ENCODE measurements at places on chromosomes 5 and 9.

GRCh38 chr5:149256451-149256850 is 15.2 kb upstream of the AFAP1L1 start:
- no peak for DNase-seq

- DNase-seq, result no peak
Measured at GRCh38 chr9:133405508-133406438, 12.0 kb downstream of the REXO4 start.

DNA sequence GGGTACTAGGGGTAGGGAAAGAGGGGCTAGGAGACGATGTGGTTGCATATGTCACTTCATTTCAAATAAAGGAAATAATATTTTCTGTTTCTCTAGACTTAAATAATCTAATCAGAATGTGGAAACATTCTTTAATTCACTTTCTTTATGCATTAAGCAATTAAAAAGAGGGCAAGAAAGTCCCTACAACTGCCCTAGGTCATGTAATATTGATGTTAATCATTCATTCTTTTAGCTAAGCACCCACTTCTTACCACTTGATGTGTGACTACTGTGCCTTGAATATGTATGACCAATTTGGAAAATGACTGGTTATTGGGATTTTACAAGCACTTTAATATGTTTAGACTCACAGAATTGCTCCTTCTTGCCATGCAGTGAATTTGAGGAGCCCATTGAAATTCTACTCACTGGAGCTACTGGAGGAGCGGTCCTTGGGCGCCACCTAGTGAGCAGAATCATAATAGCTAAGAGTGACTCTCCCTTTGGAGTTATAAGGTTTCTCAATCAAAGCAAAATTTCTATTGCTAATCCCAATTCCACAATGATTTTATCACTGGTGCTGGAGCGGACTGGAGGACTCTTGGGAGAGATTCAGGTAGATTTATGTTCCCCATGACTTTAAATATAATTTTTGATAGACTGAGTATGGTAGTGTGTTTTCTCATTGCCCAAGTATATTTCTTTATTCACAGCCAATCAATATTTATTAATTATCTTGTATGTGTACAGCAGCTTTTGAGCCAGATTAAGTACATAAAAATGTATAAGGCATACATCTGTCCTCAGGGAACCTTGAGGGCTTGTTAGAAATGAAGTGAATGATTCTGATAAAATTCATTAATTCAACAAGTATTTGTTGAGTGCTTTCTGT is 225.1 kb downstream of the ADGRV1 start:
- DNase-seq, result peak; percentile 11

DNA sequence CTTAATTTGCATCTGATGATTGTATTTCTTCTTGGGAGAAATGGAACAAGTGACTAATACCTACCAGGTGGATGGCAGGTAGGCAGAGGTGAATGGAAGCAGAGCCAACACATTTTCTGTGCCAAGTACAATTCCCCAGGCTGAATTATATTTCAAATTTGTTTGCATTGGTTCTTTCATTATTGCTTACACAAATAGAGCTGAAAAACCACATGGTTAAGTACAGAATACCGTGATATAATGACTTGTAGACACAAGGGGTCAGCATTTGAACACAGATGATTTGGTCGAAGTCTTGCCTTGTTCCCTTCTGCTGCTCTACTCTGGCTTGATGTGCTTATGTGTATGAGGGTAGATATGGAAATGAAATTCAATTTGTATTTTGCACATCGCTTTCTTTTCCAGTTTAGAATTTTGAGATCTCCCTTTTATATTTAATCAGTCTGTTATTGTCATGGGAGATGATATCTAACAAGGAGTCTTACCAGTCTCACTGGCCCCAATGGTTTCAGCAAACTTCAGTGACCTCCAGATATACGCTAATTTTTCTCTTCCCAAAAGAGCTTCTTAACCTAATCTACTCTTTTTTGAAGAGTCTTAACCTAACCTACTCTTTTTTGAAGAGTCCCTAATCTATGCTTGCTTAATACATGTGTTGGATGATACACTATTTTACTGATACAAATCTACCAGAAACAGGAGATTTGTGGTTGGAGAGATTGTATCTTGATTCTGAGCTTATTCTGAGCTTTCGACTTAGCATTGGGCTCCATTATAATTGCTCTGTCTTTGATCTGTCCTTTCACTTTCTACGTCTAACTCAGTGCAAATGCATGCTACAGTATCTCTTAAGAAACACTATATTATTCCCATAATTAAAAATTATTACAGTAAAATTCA is 88.1 kb downstream of the PCSK1 start:
- DNase-seq, result no peak

DNA sequence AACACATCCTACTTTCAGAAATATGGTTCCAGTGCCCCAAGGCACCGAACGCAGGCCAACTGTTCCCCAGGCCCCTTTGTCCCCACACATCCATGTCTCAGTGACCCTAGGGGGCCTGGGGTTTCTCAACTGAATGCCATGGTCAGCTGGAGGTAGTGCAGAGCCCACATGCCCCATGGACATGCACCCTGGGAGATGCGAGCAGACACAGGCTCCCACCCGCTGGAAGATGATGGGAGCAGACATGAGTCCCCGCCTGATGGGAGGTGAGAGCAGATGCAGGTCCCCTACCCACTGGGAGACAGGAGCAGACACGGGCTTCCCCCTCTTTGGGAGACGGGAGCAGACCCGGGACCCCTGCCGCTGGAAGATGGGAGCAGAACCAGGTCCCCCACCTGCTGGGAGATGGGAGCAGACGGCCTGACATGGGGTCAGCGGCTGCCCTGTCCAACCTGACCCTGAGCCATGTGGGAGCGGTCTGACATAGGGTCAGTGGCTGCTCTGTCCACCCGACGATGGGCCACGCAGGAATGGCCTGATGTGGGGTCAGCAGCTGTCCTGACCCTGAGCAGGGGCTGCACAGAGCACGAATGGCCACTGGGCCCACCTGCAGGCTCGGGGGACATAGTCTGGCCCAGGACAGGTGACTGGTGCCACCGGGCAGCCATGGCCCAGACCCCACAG is 18.4 kb downstream of the ZDHHC11B start:
- DNase-seq, result no peak

DNA sequence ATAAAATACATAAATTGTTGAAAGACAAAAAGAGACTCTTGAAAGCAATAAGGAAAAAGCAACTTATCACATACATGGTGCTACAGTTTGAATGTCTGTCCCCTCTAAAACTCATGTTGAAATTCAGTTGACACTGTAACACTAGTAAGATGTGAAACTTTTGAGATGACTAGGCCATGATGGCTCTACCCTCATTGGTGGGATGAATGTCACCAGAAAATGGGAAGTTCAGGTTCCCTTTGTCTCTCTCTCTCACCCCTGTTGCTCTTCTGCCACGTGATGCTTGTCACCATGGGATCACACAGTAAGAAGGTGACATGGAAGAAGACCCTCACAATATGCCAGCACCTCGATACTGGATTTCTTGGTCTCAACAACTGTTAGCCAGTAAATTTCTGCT is 50.3 kb upstream of the SPTLC1 start:
- no peak for DNase-seq

GRCh38 chr5:161001604-161002003 is 149.6 kb upstream of the ATP10B start:
- DNase-seq, result no peak

GRCh38 chr5:19001539-19001938 is 986.5 kb downstream of the CDH18 start:
- no peak for DNase-seq

GRCh38 chr9:15873573-15874177 is 320.8 kb downstream of the CCDC171 start:
- no peak for DNase-seq

DNA sequence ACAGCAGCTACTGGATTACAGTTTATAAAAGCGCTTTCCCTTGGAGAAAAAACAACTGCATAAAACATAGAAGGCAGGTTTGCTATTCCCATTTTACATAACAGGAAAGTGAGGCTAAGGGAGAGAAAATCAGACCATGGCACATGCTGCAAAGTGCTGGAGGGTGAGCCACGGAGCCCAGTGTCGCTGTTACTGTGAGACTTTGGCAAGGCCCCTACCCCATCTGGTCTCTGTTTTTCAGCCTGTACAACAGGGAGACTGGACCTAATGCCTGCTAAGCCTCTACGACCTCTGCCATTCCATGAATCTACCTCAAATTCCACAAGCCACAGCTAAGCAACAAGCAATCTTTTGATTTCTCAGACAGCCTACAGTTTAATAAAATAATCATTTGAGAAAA is 139.2 kb downstream of the GABBR2 start:
- no peak for DNase-seq

- DNase-seq, result no peak
Measured at GRCh38 chr9:81264516-81264915, 424.8 kb downstream of the TLE1 start.

- no peak for DNase-seq
Measured at GRCh38 chr5:77960305-77960704, 184.2 kb upstream of the TBCA start.

- no peak for DNase-seq
Measured at GRCh38 chr9:69834056-69834455, 13.4 kb downstream of the CFAP95 start.

GRCh38 chr5:169272731-169273427 is 28.1 kb downstream of the SLIT3 start:
- DNase-seq, result no peak

DNA sequence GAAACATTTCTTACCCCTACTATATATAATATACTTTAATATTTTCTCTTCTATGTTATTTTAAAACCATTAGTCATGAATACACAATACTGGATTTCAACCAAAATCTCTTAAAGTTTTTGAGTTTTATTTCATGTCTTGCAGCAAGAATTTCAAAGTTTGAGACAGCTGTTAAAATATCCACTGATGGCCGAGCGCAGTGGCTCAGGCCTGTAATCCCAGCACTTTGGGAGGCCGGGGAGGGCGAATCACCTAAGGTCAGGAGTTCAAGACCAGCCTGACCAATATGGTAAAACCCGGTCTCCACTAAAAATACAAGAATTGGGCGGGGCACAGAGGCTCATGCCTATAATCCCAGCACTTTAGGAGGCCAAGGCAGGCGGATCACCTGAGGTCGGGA is 59.7 kb upstream of the DAPK1 start:
- no peak for DNase-seq

GRCh38 chr9:90827181-90827871 is 25.7 kb downstream of the SYK start:
- DNase-seq, result no peak

- no peak for DNase-seq
Measured at GRCh38 chr5:99102073-99102697, 173.4 kb upstream of the CHD1 start.

DNA sequence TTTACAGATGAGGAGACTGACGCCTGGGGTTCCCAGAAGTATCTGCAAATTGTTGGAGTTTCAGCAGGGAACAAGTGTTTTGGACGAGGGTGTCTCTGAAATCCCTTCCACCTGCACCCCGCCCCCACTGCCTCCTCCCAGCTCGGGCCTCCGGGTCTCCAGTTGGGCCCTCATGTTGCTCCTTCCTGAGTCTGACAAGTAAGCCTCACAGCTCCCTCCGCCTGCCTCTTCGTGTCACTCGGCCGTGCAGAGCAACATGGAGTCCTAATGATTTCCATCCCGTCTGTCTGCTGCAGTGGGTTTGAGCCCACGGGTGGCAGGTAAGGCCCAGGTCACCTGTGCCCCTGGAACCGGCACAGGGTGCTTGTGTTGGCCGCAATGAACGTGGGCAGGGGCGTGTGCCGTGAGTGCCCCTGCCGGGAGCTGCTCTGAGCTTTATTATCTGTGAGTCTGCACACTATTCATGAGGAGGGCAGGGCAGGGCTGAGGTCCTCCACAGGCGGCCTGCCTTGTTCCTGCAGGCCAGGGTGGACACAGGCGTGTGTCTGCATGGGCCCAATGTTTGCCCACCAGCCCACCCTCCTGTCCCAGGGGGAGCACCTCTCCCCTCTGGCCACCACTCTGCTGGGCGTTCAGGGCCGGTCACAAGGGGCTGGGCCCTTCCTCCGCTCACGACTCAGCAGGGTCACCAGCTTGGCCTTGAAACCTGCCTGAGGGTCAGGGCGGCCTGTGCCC is 6.1 kb downstream of the DOK3 start:
- DNase-seq, result no peak

DNA sequence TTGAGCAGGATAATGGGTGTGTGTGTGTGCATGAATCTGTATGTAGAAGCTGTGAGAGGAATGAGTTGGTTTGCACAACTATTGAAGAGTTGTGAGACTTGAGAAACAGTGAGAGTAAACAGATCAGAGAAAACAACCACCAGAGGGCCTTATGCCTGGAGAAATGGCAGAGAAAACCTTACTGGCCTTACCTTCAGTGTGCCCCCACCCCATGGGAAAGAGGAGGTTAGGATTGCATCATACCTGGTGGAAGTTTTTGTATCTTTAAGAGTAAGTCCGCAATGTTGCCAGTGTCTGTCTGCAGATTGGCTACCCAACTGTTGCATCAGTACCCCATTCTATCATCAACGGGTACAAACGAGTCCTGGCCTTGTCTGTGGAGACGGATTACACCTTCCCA is 1909.4 kb upstream of the WWC1 start:
- no peak for DNase-seq

GRCh38 chr5:61831736-61832135 is 474.3 kb upstream of the KIF2A start:
- DNase-seq, result no peak

- DNase-seq, result no peak
Measured at GRCh38 chr9:121692606-121693387, 41.4 kb downstream of the DAB2IP start.

GRCh38 chr9:16057541-16057940 is 504.7 kb downstream of the CCDC171 start:
- no peak for DNase-seq

DNA sequence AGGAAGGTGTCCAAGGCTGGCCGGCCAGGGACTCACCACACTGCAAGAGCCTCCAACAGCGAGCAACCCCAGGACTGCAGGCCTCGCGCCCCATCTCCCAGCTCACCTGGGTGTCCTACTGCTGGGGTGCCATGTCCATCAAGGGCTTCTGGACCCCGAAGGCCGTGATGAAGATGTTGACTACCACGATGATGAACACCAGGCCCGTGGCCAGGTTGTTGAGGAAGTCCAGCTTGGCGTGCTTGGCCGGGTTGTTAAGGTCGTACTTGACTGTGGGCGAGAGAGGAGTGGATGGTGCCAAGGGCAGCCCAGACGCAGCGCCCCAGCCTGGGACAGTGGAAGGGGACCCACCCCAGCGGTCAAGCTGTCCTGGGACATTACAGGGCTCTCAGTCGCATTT is 9.3 kb downstream of the NINJ1 start:
- peak; percentile 6 for DNase-seq

GRCh38 chr9:4970970-4971641 is 14.0 kb upstream of the JAK2 start:
- no peak for DNase-seq

DNA sequence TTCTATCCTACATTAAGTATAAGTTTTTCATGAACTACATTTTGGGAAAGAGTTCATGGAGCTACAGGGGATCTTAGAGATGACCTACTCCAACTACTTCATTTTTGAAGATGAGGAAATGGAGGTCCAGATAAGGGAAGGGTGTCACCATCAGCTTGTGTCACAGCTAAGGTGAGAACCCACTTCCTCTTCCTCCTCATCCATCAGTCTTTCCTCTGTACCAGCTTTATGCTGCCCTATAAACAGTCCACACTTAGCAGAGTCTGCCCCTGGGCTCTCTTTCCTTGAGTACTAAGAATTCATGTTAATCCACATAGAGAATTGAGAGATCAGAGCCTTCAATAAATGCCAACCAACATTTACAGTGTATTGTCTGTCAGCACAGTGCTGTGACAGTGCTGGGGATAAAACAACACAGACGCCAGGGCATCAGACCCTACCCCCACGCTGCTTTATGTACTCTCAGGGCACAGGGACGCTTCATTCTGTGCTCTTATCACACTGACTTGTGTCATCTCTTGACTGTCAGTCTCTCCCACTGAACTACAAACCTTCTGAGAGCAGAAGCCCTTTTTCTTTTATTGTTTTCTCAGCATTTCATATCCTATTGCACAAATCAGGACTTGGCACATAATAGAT is 22.1 kb downstream of the ADRB2 start:
- no peak for DNase-seq

All from HuH-7.5 (cell line).